Esophagus squamous epithelium (tissue), 5 donors: ENCODE measurements at places on chromosomes 2 and 18. TPM values are rescaled to one million over a fixed set of nuclear protein-coding genes. Genes with fewer than 3 reads are reported as not detected.

The SPIRE1 gene
- 1.9 TPM for total RNA-seq

The GPR75 gene
- 3.8 TPM for total RNA-seq

The PASK gene
- 5.4 TPM for total RNA-seq

The NGEF gene
- 5.2 TPM for total RNA-seq
